Lung microvascular endothelial cell (primary cell): ENCODE measurements at places on chromosomes 13 and 19. TPM values are rescaled to one million over a fixed set of nuclear protein-coding genes. Genes with fewer than 3 reads are reported as not detected.

DNA sequence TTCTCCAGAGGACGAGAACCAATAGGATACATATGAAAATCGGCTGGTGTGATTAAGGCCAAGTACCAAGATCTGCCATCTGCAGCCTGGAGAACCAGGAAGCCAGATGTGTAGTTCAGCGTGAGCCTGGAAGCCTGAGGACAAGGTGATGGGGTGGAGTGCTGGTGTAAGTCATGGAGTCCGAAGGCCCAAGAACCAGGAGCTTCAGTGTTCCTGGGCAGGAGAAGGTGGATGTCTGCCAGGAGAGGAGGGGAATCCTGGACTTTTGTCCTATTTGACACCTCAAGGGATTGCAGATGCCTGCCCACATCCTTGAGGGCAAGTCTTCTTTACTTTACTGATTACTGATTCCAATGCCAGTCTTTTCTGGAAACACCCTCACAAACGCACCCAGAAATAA is 71.5 kb downstream of the SPATA13 start:
- DNase-seq: no peak

- DNase-seq: no peak
Measured at GRCh38 chr13:113077566-113077952, 28.0 kb upstream of the F7 start.

GRCh38 chr13:44368599-44369368 is 4.8 kb upstream of the SERP2 start:
- peak; percentile 27 for DNase-seq

Gene GAPDHS
- total RNA-seq: not detected in 2 replicates

Gene CAPN12
- total RNA-seq: under 0.01 TPM in 2 replicates

DNA sequence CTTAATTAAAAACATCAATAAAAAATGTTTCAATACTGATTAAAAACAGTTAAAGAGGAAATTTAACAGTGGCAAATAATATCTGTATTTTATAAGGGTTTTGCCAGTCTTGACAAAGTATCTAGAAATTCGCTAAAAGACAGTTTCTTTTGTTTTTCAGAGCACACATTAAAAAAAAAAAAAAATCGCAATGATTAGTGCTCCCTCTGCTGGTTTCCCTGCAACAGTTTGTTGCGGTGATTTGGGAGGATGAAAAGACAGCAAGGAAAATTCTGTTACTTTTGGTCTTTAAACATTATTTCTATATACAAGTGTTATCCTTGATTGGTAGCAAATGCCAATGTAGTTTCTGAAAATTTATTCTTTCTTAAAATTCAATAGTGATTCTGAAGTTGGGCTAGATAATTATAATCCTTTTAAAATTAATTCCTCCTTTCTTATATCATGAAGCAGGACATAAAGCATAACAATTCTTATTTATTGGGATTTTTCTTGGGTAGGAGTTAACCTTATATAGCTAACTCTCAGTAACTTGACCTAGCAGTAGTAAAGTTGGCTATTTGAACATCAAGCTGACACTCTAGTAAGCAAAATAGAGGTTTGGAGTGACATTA is 23.1 kb upstream of the SPRY2 start:
- DNase-seq: peak; percentile 49

GRCh38 chr19:34034318-34034846 is 137.9 kb upstream of the LSM14A start:
- DNase-seq: no peak

GRCh38 chr13:44422755-44423643 is 49.4 kb downstream of the SERP2 start:
- peak; percentile 77 for DNase-seq

DNA sequence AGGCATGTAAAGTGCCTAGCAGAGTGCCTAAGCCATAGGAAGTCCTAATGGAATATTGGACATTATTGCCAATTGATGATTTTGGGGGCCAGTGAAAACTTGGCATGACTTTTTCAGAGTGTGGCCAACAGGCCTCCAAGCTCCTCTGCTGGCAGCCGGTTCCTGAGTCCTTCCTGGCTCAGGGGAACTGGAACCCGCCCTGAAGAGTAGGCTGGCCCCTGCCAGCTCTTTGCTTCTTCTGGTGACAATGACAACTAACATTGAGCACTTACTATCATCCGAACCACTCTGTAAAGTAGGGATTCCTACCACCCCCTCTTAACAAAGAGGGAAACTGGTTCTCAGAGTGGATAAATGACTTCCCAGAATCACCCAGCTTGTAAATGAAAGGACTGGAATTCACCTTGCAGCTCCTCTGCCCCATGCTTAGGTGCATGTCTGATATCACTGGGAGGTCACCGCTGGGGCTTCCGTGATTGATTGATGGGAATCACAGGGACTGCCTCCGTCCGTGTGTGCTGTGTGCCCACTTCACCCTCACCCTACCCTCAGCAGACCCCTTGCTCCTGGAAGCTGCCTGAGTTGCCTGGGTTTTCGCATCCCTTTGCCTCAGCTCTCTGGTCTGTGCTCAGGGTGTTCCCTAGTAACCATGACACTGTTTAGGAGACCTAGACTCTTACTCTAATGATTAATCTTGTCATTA is 50.6 kb downstream of the TNFRSF19 start:
- DNase-seq: no peak

Gene ZNF260
- 10.0 and 10.9 TPM in 2 replicates for total RNA-seq

DNA sequence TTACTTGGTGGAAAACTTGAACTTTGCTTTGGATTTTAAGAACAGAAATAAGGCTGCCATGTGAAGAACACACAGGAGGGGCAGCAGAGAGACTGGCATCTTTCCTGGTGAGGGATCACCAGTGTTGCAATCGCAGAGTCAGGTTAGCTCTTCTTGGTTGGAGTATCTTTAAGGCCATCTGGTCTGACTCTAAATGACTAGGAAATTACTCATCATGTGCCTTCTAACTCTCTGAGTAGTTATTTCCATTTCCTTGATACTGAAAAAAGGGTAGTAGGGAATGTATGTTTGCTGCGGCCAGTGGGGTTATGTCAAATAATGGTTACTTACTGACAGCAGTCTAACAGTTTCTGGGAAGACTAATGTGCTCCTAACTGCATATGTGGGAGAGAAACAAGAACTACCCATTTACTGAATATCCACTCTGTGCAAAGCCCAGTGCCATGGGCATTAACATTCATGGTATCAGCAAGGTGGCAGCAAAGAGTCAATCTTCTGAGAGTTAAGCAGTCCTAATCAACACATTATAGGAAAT is 122.1 kb downstream of the COG6 start:
- peak; percentile 92 for DNase-seq

- DNase-seq: peak; percentile 93
Measured at GRCh38 chr19:33472691-33473652, 48.6 kb downstream of the PEPD start.

DNA sequence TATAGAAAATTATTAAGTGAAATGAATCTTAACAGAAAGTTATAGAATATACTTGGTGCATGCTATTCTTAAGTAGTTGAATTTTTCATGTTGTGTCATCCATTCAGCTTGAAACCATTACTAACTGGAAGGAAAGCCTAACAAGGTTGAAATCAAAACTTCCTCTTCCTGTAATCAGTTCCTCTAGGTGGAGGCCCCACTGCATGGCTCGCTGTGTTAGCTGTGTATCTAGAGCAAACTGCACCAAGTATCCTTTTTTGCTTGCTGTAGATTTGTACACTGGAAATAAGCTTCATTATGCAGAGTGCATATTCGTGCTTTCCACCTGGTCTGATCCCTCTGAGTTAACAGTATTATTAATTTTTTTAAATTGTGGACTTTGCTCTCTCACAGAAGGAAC is 1146.1 kb downstream of the EFNB2 start:
- no peak for DNase-seq

DNA sequence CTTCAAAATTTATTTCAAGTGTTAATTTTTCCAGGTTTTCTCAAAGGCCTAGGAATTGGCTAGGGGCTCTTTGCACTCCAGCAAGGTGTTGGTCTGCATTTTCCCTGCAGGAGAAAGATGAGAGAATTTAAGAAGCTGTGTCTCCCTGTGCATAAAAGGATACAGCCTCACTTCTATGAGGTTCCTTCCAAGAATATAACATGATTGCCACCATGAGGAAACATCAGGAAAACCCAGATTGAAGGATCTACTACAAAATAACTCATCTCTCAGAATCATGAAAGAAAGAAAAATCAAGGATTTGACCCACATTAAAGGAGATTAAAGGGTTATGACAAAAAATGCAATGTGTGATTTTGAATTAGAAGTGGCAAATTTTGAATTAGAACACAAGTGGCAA is 69.9 kb downstream of the RUBCNL start:
- DNase-seq: no peak

DNA sequence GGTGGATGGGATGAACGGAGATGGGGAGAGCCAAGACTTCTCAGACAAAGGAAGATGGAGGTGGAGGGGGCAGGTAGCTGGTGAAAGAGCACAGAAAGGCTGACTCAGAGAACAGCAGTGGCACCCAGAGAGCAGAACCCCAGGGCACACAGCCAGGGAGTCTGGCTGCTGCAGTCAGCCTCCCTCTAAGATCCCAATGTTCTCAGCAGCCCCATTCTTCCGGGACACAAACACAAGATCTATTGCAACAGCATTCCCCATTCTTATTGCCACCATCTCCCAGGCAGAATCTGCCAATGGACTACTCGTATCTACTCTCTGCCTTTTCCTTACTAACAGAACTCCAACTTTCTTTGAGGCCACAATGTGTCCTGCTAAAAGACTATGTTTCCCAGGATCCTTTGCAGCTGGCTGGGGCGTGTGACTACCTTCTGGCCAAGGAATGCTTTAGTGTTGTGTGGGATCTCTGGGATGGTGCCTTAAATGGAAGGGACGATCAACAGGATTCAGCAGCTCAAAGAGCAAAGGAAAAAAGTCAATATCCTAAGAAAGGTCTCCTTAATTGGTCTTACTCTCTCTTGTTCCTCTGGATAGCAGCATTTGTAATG is 7.5 kb downstream of the THAP8 start:
- DNase-seq: no peak
